Uterus (tissue), 4 donors: ENCODE measurements at places on chromosomes 12 and 14.

- DNase-seq: no peak
These were observed 38.1 kb downstream of the P2RX7 start for GRCh38 chr12:121170611-121171260.

- no peak for DNase-seq
These were observed 96.0 kb downstream of the ATXN2 start for GRCh38 chr12:111503116-111503515.

GRCh38 chr12:93025145-93026103, 96.3 kb upstream of the EEA1 start:
- DNase-seq: no peak

DNA sequence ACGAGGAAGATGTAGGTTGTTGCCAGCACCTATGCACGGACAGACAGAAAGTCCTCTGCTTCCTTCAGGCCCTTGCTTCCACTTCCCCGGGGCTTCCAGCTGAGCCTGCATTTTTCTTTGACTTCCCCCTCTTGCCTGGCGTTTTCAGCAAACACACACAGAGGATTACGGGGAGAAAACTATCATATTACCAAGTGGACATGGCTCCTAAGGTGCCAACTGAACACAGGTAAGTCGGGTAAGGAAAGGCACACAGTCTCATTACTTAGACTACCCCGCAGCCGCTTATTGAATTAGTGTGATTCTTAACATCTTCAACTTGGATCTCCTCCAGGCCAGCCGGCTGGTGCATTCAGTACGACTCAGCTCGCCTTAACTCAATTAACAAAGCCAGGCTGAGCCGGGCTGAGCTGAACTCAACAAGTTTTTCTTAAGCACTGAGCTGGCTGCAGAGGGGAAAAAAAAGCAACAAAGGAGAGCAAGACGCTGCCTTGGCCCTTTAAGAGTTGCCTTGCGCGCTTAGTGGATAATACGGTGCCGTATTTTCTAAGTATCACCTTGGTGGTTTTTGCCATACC, 19.2 kb upstream of the MAP1LC3B2 start:
- peak; percentile 55 for DNase-seq

DNA sequence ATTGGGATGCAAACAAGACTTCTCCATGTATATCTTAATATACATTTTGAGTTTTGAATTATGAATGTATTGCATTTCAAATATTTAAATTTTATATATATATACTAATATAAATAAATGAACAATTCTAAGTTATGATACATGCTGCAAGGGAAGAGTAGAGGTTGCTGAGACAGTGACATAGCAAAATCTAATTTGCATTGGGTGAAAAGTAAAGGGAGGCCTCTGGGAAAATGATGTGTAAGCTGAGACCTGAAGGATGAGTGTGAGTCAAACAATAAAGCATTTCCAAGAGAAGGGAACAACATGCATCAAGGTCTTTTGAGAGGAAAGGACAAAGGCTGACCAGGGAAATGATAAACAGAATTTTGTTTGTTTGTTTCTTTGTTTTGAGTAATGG, 62.9 kb upstream of the PTPRQ start:
- DNase-seq: no peak

GRCh38 chr14:53019406-53019805, 68.6 kb upstream of the FERMT2 start:
- no peak for DNase-seq

GRCh38 chr14:95901054-95901453, 24.4 kb downstream of the TUNAR start:
- no peak for DNase-seq
